ENCODE measurements at places on chromosomes 16 and 17.

GRCh38 chr16:1959269-1960039 lies at the start of gene NDUFB10:
NDUFB10 (plus strand) TSS chr16:1959538; CDS start chr16:1959625, 87 bp downstream.
- peak; percentile 93 for DNase-seq

DNA sequence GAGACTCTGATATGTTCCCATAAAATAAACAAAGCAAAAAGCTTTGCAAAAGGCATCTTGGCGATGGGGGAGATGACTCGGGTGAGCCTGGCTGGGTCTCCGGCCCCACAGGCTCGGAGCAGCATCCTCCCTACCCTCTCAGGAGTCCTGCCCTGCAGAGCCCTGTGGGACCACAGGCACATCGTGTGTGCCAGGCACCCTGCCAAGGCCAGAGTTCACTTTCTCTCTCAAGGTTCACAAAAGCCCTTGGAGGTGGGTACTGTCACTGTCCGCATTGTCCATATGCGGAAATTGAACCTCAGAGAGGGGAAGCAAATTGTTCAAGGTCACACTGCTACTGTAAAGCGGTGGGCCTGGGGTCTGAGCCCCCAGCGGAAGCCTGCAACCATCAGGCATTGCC lies 48.5 kb downstream of the CRISPLD2 start:
- no peak for DNase-seq

DNA sequence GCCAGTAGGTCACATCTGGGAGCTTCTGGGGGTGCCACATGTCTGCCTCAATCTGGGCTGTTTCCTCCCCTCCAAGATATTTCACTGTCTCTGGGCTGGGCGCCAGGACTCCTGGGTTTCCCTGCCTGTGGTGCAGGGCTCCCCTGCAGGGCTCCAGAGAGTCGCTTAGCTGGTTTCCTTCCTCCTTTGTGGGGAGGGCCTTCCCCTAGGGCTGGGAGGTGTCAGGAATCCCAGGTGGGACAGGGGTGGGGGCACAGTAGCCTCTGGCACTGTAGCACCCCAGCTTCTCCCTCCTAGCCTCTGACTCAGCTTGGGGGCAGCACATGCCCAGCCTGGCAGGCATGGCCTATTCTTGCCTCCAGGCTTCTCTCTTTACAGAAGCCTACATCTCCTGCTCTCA lies 2.6 kb downstream of the RARA start:
- peak; percentile 15 for DNase-seq

GRCh38 chr16:3188925-3189825 lies 1.2 kb downstream of the OR1F1 start:
- peak; percentile 60 for DNase-seq

- no peak for DNase-seq
Observed at GRCh38 chr16:64449506-64449905, 672.4 kb downstream of the CDH11 start.

GRCh38 chr17:61409301-61410112 lies 9.9 kb downstream of the TBX2 start:
- peak; percentile 45 for DNase-seq

- DNase-seq = no peak
Observed at GRCh38 chr16:17287166-17287800, 183.5 kb downstream of the XYLT1 start.

DNA sequence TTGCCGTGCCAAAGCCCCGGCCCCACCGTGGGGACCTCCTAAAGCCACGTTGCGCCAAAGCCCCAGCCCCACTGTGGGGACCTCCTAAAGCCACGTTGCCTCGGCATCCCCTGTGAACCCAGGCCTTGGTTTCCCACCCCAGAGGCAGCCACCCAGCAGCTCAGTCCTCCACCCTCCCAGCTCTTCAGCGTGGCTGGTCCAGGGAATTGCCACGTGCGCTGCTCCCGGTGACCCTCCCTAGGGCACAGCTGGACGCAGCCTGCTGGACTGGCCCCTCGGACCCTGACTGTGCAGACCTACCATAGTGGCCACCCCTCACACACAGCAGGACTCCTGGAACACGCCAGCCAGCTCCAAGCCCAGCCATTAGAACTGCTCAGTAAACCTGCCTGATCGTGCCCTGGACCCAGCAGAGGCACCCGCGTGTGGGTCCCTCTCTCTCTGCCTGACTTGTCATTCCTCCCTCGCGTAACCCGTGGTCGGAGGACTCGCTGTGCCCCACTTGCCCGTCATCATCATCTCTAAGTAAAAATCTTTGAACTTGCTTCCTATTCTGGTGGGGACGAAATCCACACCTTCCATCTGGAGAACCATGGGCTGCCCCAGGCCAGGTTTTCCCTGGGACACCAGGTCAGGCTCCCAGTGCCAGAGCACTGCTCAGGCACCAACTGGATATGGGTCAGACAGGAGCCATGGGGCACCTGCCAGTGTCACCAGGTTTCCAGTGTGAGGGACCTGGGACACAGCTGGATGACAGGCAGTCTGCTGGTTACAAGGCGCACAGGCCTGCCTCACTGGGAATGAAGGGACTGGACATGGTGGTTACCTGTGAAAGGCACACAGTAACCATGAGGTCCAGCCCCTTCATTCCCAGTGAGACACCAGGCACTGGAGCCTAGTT lies 5.6 kb downstream of the CIAO3 start:
- DNase-seq = no peak

DNA sequence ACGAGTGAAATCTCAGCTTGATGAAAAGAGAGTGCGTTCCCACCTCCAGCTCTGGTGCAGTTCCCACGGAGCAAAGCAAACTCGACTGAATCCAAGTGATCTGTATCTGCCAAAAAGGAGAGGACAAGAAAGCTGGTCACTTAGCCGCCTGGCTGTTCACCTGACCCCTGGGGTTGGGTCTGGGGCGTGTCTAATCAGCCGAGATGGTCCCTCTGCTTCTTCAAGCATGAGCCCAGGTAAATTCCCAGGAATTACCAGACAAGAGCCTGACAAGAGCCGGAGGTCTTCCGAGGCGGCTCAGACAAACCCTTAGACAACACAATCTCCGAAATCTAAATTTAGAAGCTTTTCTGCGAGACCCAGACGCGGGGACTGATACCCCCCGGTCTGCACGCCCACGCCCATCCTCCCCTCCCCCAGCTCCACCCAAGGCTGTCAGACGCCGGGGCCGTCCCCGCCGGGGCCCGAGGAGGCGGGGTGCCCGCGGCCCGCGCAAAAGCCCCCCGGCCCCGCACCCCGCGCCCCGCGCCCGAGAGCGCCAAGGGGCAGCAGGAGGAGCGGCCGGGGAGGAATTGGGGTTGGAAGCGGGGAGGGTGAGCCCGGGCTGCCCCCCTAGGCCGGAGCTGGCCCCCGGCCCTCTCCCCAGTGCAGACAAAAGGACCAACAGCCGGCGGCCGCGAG lies 674 bp downstream of the ZNF821 start:
- DNase-seq = peak; percentile 35

GRCh38 chr17:62111562-62112171 lies 46.6 kb upstream of the MED13 start:
- DNase-seq = no peak

DNA sequence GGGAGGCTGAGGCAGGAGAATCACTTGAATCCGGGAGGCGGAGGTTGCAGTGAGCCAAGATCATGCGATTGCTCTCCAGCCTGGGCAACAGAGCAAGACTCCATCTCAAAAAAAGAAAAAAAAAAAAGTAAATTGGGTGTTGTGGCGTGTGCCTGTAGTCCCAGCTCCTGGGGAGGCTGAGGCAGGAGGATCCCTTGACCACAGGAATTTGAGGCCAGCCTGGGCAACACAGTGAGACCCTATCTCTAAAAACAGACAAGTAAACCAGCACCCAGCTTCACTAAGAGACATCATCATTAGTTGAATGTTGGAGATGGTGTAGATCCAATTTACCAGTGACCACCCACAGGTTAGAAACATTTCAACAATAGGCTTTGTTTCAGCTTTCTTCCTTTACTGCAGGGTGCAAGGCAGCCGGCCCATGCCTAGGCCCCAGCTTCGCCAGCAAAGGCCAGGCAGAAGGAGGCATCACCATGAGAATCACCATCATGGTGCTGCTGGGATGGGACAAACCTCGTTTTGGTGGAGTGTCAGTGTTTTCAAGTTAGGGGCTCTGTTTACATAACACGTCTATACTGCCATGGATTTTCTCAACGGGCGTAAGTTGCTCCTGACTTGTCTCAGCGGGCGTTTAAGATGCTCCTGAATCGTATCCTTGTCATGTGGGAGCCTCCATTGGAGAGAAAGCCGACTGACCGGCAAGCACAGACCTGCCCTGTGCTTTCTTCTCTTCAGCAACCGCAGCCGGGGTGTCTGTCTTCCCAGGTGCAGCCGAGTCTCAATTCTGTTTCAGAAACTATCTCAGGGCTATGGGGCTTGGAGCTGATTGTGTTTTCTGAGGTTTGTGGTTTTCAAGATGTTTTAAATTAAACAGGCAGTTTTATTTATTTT lies 7.3 kb downstream of the TCF25 start:
- no peak for DNase-seq

- no peak for DNase-seq
Observed at GRCh38 chr17:21815352-21816063, 123.2 kb downstream of the KCNJ18 start.

DNA sequence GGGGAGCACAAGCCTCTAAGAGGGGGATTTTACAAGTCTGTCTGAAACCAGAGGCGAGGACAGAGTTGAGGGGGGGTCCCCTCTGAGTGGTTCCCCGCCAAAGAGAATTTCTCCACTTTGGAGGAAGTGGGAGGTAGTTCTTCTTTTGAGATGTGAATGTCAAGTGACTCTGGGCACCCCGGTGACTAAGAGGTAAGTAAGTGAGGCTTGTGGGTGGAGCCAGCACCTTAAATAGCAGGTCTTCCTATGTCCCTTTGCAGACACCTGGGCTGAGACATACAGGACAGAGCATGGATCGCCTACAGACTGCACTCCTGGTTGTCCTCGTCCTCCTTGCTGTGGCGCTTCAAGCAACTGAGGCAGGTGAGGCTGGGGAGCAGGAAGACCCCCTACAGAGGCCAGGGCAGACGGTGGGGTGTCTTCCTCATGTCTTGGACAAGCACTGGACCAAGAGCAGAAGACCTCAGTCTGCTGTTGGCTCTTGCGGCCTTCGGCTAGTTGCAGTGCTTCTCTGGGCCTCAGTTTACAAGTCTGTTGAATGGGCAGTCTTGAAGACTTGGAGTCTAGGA lies at the start of gene CCL22:
Gene CCL22, plus strand, starts transcription at position 257 of the 569 bp plus-strand sequence. Its CDS starts 34 bp downstream, at position 291.
- DNase-seq = no peak

DNA sequence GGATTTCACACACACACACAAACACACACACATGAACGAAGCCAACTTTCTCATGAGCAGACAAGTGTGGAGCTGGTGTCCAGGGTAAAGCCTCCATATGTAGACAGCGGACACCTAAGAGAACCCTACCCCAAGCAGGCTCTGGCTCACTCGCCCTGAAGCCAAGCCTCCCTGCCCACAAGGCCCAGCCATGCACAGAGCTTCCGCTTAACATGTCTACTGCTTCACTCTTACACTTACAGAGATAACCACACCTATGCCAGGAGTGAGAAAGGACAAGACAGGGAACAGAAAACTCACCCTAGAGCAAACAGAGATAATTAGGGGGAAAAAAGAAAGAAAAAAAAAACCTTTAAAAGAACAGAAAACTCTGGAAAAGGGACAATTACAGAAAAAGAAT lies 67.5 kb downstream of the CYTH1 start:
- no peak for DNase-seq

- peak; percentile 26 for DNase-seq
Observed at GRCh38 chr16:12538667-12539091, 265.0 kb downstream of the CPPED1 start.

DNA sequence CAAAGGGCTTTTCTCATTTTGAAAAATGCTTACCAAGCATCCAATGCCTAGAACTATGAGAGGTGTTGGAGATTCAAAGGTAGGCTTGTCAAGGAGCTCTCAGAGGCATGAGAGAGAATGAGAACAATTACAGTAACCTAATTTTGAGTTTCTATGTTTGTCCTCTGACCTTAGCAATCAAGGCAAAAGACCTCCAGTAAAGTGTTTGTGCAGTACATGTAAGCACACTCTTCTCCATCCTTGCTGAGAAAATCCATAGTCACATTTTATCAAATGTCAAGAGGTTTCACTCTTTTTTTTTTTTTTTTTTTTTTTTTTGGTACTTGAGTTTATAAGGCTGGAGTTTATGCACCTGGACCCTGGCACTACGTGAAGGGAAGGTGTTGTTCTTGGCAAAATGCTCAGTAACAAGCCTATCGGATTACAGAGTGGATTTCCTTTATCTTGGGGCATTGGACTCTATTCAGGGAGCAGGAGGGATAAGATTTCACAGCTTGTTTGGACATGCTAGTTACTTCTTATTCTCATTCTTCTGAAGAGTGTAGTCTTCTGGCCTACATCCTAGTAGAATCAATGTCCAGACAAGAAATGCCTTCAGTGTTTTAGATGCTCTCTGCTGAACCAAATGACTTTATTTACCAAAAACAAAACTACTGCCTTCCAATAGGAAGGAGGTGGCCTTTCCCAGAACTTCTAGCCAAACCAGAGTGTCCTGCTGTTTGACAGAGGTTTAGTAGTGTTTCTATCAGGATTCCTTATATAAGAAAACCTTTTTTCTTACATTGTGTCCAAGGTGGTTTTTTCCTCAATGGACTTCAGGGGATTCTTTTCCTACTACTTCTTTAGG lies 21.9 kb downstream of the KCNJ2 start:
- DNase-seq = no peak

- DNase-seq = no peak
Observed at GRCh38 chr16:3731126-3731935, 14.0 kb upstream of the TRAP1 start.

DNA sequence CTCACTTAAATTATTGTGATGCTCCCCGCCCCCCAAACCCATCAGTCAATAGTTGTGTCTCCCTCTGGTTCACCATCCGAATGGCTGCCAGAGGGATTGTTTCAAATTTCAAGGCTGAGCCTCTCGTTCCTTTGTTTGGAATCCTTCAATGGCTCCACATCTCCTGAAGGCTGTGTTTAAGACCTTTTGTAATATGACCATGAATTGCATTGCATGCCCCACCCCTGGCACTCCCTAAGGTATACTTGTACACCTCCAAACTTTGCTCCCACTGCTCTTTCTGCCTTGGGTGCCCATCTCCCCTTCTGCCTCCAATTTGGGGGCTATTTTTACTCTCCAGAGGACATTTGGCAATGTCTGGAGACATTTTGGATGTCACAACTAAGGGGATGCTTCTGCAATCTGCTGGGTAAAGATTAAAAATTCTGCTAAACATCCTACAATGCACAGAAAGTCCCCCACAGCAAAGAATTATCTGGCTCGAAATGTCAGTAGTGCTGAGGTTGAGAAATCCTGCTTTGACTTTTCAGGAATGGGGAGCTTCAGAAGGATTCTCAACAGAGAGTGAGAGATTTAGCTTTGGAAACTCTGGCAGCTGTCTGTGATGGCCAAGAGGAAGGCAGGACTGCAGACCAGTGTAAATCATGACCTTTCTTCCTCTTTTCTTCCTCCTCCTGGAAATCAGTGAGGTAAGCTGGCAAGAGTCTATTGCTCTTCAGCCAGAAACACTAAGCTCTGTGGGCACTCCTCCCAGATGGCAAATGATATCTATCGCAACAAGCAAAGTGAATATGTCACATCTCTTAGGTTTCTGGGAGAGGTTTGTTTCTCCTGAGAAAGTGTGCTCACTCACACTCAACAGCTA lies 8.7 kb upstream of the IL4R start:
- DNase-seq = no peak

- no peak for DNase-seq
Observed at GRCh38 chr16:12543700-12544476, 259.8 kb downstream of the CPPED1 start.

Data from activated CD4-positive, alpha-beta memory T cell treated with anti-CD3 and anti-CD28 coated beads, Interleukin-2, amount 10 ng/mL, durations not matched to agents 7 days and 5 days (primary cell).